ENCODE measurements at places on chromosomes 16 and 17.

DNA sequence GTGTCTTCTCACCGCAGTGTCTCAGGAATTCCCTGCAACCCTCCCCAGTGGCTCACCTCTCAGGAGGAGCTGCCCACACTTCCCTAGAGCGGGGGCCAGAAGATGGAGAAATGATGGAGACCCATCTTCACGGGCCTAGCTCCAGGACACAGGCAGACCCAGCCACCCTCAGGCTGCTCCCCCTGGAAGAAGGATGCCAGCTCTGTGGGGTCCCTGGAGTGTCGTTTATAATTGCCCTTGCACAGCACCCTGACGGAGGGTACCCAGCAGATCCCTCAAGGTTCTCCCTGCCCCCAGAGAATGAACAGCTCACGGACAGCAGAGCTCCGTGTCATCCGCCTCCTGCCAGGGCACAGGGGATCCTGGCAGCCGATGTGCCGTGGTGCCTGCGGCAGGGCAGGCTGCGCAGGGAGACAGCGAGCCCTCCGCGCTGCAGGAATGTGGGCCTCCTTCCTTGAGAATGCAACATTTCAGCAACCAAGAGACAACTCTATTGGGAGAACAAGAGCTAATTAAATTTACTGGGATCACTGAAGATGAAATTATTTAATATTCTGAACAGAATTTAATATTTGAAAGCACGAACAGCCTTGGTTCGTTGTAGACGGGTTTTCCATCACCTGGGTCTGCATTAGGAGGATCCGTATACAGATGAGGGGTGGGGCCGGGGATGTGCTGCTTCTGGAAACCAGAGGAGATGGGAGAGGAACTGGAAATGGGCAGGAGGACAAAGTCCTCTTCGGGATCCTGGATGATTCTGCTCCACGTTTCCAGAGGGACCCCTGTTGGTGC is 21.0 kb upstream of the RBFOX3 start:
- no peak for DNase-seq

DNA sequence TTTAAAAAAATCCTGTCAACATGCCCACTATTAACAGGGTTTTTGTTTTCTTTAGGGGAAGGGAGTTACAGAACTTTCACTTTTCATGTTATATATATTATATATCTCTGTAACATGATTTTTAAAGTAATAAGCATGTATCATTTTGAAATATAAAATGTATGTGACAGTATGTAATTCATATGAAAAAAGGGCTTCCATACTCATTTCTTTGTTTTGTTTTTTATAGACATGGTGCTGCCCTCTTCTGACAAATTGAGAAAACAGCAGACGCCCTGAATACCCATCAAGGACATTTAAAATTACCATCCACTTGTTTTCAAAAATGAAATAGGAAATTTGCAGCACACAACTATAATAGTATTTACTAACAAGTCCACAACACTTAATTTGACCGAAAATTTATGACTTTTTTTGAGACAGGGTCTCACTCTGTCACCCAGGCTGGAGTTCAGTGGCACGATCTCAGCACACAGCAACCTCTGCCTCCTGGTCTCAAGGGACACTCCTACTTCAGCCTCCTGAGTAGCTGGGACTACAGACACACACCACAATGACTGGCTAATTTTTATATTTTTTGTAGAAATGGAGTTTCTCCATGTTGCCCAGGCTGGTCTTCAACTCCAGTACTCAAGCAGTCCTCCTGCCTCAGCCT is 30.4 kb downstream of the CFDP1 start:
- no peak for DNase-seq

DNA sequence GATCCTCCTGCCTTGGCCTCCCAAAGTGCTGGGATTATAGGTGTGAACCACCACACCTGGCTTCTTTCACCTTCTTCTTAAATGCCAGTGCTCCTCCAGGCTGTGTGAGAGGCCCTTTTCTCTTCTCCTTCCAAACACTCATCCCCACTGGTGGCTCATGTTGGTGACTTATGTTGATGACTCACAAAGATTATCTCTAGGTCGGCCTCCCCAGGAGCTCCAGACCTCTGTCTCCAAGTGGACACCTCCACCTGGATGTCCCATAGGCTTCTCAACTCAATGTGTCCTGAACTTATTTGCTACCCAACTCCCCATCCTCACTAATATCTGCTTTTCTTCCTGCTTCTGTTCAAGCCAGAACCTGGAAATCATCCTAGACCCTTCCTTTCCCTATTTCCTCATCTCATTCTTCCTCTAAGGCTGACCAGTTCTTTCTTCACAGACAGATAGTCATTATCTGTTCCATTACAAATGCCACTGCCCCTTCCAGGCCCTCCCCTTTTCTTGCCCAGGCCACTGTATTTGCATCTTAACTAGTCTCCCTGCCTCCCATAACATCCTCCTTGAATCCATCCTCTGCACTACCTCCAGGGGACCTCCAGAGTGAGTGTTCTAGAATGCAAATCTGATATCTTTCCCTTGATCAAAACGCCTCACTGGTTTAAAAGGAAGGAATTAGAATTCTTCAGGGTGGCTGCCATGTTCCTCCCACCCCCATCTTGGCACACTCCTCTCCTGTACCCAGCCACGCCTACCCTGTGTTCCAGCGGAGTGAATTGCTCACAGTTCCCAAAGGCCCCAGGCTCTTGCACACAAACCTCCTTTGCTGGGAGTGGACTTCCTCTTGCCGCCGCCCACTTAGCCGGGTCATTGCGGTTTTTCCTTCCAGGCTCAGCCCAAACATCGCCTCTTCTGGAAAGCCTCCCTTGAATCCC is 34.8 kb upstream of the FBXO47 start:
- no peak for DNase-seq

DNA sequence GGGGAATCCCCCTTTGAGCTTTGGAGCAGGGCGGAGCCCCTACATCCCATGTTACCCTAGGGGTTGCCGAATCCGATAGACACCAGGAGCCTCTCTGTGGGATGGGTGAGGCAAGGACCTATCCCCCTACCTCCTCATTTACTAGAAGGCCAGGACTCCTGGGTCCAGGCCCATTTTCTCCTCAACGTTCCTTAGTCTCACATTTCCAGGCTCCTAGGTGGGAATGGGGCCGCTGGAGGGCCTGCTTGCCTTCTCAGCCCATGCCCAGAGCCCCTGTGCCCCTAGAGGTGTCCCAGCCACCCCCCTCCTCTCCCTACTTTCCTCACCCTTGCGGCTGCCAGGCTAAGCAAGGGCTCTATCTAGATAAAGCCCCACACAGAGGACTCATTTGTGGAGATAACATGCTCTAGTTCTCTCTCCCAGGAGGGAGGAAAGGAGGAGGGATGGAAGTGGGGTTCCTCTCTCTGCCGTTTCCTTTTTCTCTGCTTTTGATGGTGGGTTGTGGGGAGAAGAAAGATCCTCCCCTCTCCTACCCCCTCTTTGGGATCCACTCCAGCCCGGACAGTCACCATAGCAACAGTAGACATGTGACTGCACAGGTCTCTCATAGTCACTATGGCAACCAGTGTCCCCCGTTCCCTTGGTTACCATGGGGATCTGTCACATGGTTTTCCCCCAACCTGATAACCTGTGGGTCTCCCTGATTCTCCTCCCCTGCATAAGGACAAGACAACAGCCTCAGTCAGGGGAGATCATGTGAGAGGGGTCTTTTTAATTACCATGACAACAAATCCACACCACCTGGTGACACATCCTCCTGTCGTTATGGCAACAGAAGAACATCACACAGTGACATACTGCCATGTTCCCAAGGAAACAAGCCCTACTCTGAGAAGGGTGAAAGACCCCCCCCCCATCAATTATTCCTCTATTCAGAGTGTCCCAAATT is 5.2 kb downstream of the CACNA1G start:
- no peak for DNase-seq

DNA sequence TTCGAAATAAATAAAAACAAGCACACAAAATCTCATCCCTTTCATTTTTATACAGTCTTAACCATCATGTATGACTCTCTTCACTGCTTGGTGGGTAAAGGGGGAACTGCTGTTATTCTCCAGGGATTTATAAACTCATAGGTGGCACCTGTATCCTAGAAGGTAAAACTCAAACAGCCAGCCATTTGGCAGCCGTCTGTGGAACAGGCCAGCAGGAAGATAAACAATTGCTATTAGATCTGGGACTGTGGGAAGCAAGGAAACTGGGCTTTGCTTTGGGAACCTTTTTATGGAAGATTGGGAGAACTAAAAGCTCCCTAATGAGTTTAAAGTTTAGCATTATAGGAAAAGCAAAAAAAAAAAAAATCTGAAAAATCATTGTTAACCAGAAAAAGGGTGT is 126.0 kb downstream of the TANGO6 start:
- no peak for DNase-seq

GRCh38 chr17:30344283-30345088 is 10.6 kb upstream of the TMIGD1 start:
- no peak for DNase-seq

DNA sequence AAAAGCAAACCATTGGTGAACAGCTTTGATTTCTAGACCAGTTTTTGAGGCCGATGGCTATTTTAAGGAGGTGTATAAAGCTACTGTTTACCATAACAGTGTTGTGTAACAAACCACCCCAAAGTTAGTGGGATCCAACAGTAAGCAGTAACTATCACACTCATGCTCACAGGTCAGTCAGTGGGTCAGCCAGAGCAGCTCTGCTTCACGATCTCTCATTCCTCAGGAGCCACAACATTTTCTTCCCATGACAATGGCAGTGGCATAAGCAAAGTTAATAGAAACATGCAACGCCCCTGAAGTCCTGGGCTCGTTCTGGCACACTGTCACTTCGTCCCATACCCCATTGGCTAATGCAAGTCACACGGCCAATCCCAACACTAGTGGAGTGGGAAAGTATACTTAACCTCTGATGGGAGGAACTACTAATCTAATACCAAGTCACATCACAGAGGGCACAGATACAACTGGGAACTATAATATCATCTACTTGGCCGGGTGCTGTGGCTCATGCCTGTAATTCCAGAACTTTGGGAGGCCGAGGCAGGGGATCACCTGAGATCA is 28.0 kb upstream of the B4GALNT2 start:
- DNase-seq, result no peak

- DNase-seq, result no peak
Measured at GRCh38 chr16:57108432-57108831, 16.0 kb downstream of the CPNE2 start.

DNA sequence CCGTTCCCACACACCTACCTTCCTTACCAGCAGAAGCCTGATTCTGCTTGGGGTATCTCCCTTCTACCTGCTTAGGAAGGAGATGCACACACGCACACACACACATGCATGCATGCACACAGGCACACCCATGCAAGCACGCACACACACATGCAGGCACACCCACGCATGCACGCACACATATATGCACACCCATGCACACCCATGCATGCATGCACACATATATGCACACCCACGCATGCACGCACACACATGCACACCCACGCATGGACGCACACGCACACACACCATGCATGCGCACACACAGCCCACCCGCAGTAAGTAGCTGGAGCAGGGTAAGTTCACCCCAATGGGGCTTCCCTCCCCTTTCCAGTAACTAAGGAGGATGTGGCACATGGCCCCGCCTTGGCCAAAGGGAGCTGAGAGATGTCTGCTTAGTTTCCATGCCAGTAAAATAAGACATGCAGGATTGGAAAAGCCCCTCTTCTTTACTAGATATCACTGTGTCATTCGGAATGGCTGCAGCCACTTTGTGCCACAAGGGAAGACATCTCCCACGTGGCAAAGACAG is 33.7 kb downstream of the ADCY9 start:
- no peak for DNase-seq

GRCh38 chr17:77385750-77386501 is 245.2 kb downstream of the SEC14L1 start:
- no peak for DNase-seq

GRCh38 chr17:72631568-72631948 is 460.9 kb downstream of the SLC39A11 start:
- DNase-seq, result no peak

GRCh38 chr17:72696156-72696555 is 396.3 kb downstream of the SLC39A11 start:
- DNase-seq, result no peak

DNA sequence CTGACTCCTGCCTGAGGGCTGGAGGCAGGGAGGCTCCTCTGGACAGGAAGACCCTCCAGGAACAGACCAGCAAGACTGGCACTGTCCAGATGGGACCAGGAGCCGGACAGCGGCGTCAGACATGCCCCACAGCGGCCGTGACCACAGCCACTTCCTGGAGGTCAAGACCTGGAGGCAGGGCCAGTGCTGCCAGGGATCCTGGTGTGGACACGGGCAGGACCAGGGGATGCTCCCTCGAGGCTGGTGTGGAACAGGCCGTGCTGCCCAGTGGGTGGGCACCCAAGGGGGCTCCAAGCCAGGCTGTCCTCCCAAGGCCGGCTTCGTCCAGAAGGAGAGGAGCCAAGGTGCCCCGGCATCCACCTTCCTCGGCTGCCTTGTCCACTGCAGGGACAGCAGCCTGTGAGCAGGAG is 4.5 kb upstream of the CCDC57 start:
- DNase-seq, result no peak

DNA sequence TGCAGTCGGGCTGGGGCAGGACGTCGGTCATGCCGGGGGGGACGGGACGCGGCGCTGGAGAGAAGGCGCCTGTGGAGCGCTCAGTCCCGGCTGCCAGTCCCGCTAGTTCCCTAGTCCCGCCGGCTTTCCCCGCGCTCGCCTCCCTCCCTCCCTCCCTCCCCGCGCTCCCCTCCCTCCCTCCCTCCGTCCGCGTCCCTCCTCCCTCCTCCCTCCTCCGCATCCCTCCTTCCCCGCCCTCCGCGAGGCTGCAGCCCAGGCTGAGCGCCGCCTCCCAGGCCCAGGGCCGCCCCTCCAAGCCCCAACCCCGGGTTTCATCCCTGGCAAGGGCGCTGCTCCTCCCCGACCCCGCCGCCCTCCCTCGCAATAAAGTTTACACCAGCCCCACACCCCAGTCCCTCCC is 34.8 kb downstream of the TIMM22 start:
- no peak for DNase-seq

- no peak for DNase-seq
Measured at GRCh38 chr16:49454426-49455180, 81.0 kb downstream of the C16orf78 start.

- no peak for DNase-seq
Measured at GRCh38 chr17:38329284-38329683, 14.5 kb downstream of the GPR179 start.

GRCh38 chr16:67166598-67167168 is 2.1 kb downstream of the HSF4 start:
- DNase-seq, result no peak
